ENCODE measurements at places on chromosomes 12 and 14.

DNA sequence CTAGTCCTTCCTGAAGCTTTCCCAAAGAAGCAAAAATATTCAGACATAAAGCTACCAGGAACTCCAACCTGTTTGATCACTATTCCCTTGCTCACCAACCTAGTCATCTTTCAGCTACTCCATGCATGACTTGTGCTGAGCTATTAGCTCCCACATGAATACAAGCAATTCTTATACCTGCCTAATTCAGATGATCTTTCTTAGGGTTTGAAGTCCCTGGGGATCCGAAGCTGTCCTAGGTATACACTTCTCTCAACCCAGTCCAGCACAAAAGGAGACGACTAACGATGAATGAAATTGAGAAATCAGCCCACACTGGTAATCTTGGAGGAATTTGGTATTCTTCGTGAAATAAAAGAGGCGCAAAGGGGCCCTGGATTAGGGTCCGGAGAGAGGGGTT, 631 bp upstream of the PTGR2 start:
- no peaks in the 10 kb centered on the region for H3K27me3 ChIP-seq
- peak overlapping the region; percentile 77 for H3K27ac ChIP-seq
- DNase-seq = peak; percentile 10
- H3K36me3 ChIP-seq = peaks cover 17% of the 10 kb centered on the region
- H3K4me3 ChIP-seq = peak overlapping the region; percentile 78
- H3K4me1 ChIP-seq = peaks cover 17% of the 10 kb centered on the region

- no peak for DNase-seq
- no peak overlapping the region for H3K27ac ChIP-seq
- no peaks in the 10 kb centered on the region for H3K4me1 ChIP-seq
- H3K27me3 ChIP-seq = peaks cover 61% of the 10 kb centered on the region
These were observed 238.0 kb upstream of the DDHD1 start for GRCh38 chr14:53391156-53391555.

DNA sequence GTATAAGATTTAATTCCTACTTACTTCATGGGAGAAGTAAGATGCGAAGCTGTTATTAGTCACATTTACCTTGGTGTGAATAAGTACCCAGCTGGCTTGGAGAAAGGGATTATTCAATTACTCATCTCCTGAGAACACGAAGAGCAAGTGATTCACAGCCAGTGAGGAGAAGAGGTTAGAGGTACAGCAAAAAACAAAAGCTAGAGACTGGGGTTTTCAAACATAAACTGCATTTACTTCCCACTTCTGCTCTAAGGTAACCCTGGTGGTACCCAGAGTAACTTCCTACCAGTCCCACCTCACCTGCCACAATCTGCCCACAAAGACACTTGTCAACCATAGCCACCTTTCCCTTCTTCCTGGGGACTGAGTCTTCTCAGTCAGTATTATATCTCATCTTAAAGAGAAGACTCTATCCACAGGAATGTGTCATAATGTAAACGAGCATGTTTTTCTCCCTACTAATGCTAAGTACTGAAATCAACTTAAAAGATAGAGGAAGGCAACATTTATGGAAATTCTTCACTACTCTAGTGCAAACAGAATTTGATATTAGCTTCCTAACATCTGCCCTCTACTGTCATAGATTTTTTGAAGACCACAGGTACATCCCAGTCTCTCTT, 6.0 kb upstream of the IL22 start:
- no peaks in the 10 kb centered on the region for H3K36me3 ChIP-seq
- H3K27ac ChIP-seq = no peak overlapping the region
- no peak overlapping the region for H3K4me3 ChIP-seq
- no peak for DNase-seq
- no peaks in the 10 kb centered on the region for H3K4me1 ChIP-seq

DNA sequence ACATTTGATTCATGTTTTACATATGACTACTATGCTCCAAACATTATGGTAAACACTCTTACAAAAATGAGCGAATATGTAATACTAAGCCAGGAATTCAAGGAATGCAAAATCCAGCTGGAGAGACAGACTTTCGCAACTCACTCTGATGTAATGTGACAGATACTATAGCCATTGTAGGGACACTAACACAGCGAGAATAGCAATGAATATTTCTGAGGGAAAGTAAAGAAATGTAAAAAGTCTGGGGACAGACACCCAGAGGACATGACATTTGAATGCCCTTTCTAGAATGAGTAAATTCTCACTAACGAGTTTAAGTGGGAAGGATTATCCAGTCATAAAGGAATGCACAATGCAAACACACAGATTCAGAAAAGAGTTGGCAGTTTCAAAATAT, 121.9 kb downstream of the PIK3C2G start:
- peak overlapping the region; percentile 73 for H3K27ac ChIP-seq
- H3K4me3 ChIP-seq = peak overlapping the region; percentile 17
- peaks cover 5% of the 10 kb centered on the region for H3K36me3 ChIP-seq
- peak; percentile 27 for DNase-seq

GRCh38 chr14:77031759-77032490, 3.4 kb upstream of the IRF2BPL start:
- H3K36me3 ChIP-seq = peaks cover 37% of the 10 kb centered on the region
- peak overlapping the region; percentile 79 for H3K4me3 ChIP-seq
- peaks cover 45% of the 10 kb centered on the region for H3K4me1 ChIP-seq
- no peak for DNase-seq

DNA sequence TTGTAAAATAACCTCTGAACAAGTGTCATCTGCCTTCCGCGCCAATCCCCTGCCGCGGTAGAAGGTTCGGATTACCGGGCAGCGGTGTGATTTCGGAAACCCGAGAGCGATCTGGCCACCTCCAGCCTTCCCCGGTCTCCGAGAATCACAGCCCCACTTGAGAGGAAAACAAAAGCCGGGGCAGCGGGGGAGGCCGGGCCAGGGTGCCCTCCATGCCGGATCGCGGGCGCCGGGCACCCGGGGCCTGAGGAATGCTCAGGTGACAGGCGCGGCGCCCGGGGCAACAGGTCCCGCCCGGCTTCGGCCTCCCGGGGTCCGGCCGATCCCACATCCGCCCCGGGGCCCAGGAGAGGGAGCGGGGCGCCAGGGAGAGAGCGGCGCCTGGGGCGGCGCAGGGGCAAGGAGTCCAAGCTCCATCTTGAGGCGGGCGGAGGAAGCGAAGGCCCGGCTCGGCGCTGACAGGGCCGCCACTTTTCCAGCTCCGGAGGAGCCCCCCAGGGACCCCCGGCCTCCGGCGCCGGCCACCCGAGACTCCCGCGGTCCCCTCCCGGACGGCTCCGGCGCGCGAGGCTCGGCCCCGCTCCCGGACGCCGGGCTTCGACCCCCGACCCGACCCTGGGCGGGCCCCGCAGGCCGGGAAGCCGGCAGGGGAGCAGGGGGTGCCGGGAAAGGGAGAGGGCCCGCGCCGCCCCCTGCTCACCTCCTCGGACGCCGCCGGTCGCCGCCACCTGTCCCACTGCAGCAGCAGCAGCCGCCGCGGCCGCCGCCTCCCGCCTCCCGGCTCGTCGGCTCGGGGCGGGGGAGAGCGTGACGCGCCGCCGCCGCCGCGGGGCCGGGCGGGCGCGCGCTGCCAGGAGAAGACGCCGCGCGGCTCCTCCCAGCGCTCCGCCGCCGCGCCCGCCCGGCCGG, at the start of gene CLIP1:
Gene CLIP1, minus strand, starts transcription at position 849 of the 909 bp plus-strand sequence. CDS start 42,217 bp downstream, outside the sequence.
- H3K36me3 ChIP-seq = peaks cover 39% of the 10 kb centered on the region
- H3K27ac ChIP-seq = peak within 1 kb of the TSS; percentile 96
- H3K4me1 ChIP-seq = peaks cover 18% of the 10 kb centered on the region
- H3K4me3 ChIP-seq = peak within 1 kb of the TSS; percentile 83
- DNase-seq = peak; percentile 87
- no peaks in the 10 kb centered on the region for H3K27me3 ChIP-seq

GRCh38 chr12:125167658-125168057, 102.4 kb downstream of the AACS start:
- peaks cover under 1% of the 10 kb centered on the region for H3K36me3 ChIP-seq
- H3K4me3 ChIP-seq = no peak overlapping the region
- H3K4me1 ChIP-seq = no peaks in the 10 kb centered on the region

DNA sequence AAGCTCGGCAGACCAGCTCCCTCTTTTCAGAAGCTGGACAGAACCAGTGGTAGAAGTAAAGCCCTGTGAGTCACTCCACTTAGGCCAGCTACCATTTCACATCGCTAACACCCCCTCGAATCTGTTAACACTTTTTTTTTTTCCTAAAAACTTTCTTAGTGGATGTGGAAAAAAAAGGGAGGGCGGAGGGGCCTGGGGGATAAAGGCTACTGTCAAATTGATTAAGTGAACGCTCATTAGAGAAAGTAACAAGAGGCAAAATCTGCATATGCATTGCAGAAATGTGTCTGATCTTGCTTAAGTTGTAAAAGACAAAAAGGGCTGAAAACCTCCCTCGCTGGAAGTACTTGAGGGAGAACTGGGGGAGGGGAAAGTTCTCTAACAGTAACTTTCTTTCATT, 86.6 kb upstream of the OTX2 start:
- H3K27ac ChIP-seq = no peak overlapping the region
- no peaks in the 10 kb centered on the region for H3K4me1 ChIP-seq
- H3K4me3 ChIP-seq = no peak overlapping the region
- peaks cover 45% of the 10 kb centered on the region for H3K27me3 ChIP-seq
- peaks cover 4% of the 10 kb centered on the region for H3K36me3 ChIP-seq
